Left ventricle myocardium inferior (tissue), 1 donor: ENCODE measurements at places on chromosomes 5 and 9. TPM values are rescaled to one million over a fixed set of nuclear protein-coding genes. Genes with fewer than 3 reads are reported as not detected.

GRCh38 chr9:72428329-72428728, 63.3 kb upstream of the ZFAND5 start:
- no peaks in the 10 kb centered on the region for H3K36me3 ChIP-seq
- H3K4me1 ChIP-seq, result no peaks in the 10 kb centered on the region
- no peaks in the 10 kb centered on the region for H3K27me3 ChIP-seq
- H3K27ac ChIP-seq, result no peak overlapping the region
- H3K4me3 ChIP-seq, result no peak overlapping the region

DNA sequence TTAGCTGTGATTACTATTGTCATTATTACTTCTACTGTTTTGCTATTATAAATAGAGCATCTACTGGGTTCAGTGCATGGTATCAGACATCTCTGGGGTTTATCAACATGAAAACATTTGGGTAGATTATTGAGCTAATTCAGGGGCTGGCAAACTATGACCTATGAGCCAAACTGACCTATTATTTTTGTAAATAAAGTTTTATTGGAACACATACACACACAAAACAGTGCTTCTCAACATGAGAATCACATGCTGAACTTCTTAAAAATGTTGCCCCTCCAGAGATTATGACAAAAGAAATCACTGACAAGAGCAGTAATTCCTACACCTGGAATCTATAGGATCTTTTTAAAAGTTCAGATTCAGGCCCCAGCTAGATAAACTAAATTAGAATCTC, 30.4 kb downstream of the SLC31A2 start:
- peaks cover 98% of the 10 kb centered on the region for H3K36me3 ChIP-seq
- peaks cover 23% of the 10 kb centered on the region for H3K4me1 ChIP-seq
- H3K4me3 ChIP-seq, result no peak overlapping the region
- DNase-seq, result no peak
- H3K27ac ChIP-seq, result no peak overlapping the region

DNA sequence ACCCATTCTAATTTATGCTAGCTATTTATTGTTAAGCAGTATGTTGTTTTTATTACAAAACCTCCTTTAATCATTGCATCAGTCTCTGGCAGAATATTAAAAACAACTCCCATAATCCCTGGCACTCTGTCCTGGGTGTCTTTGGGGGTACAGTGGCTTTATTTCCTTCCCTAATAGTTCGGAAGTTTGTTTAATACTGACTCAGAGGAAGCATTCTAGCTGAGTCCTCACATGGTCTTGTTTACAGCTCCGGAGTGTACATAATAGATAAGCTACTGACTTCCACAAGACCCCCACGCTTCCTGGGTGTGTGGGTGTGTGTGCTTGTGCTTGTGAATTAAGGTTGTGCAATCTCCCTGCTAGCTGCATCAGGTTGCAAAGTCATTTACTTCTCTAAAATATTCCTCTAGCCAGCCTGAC, 149.8 kb upstream of the CDKN2B start:
- peak; percentile 28 for DNase-seq
- H3K36me3 ChIP-seq, result no peaks in the 10 kb centered on the region
- no peaks in the 10 kb centered on the region for H3K27me3 ChIP-seq
- peak overlapping the region; percentile 10 for H3K27ac ChIP-seq
- H3K4me1 ChIP-seq, result peaks cover 27% of the 10 kb centered on the region

- H3K36me3 ChIP-seq, result no peaks in the 10 kb centered on the region
- DNase-seq, result no peak
- peaks cover 46% of the 10 kb centered on the region for H3K4me1 ChIP-seq
- H3K27ac ChIP-seq, result peak overlapping the region; percentile 83
- no peak overlapping the region for H3K4me3 ChIP-seq
Measured at GRCh38 chr5:134247428-134248224, 21.8 kb upstream of the PPP2CA start.

- H3K27ac ChIP-seq, result peak within 1 kb of the TSS; percentile 93
- DNase-seq, result peak; percentile 28
- peaks cover 6% of the 10 kb centered on the region for H3K36me3 ChIP-seq
- peaks cover 49% of the 10 kb centered on the region for H3K4me1 ChIP-seq
Measured at GRCh38 chr5:40679913-40680681, at the start of gene PTGER4. Gene PTGER4 (plus strand): TSS chr5:40679915. CDS start chr5:40680994, 1,079 bp downstream.

DNA sequence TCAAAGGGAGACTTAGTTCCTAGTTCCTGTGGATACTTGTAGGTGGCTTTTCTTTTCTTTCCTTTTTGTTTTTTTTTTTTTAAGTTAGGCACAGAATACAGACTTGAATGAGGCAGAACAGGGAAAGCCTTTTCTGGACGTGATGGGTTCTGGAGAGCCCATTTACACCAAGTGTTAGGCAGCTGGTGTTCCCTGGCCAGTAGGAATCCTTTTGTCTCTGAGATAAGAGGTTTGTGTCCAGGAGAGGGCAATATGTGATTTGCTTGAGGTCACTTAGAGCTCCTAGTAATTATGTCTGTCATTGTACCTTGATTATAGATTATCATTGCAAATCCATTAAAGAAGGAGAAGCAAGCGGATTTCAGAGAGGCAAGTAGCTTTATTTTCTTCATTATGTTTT, 9.1 kb downstream of the MEGF10 start:
- H3K27me3 ChIP-seq, result peaks cover 40% of the 10 kb centered on the region
- H3K4me3 ChIP-seq, result no peak overlapping the region
- no peak for DNase-seq
- H3K36me3 ChIP-seq, result no peaks in the 10 kb centered on the region

DNA sequence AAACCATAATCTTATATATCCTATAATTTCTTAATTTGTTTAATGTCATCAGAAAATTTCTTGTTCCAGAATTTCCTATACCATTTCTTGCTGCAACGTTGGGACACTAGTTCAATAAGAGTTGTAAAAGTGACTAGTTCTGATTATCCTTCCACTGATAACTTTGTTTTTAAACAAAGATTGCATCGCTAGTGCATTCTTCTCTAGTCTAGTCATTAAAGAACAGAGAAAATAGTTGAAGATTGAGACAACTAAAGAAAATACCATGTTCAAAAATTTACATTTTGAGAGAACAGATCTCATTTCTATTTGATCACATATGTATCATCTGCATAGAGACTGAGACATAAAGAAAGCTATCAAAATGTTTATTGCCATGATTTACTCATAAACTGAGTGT, 1888.2 kb downstream of the EFNA5 start:
- no peaks in the 10 kb centered on the region for H3K4me1 ChIP-seq
- no peaks in the 10 kb centered on the region for H3K36me3 ChIP-seq
- DNase-seq, result no peak
- H3K27ac ChIP-seq, result no peak overlapping the region
- no peaks in the 10 kb centered on the region for H3K27me3 ChIP-seq

GRCh38 chr5:56561-57290, 35.2 kb upstream of the PLEKHG4B start:
- peaks cover 16% of the 10 kb centered on the region for H3K4me1 ChIP-seq
- H3K36me3 ChIP-seq, result no peaks in the 10 kb centered on the region
- no peak overlapping the region for H3K4me3 ChIP-seq
- DNase-seq, result no peak

SH3PXD2B gene
- total RNA-seq, result 5.2 TPM

CDC20B gene
- total RNA-seq, result not detected

CSNK1A1 gene
- 180 TPM for total RNA-seq
